Activated CD4-positive, alpha-beta T cell treated with anti-CD3 and anti-CD28 coated beads, Interleukin-2, amount 50 U/mL, for 4 hours (primary cell): ENCODE measurements at places on chromosomes 5 and 9.

GRCh38 chr5:173997331-173997730 lies 8.4 kb downstream of the C5orf47 start:
- no peak for DNase-seq

GRCh38 chr9:95598236-95598635 lies 81.5 kb upstream of the PTCH1 start:
- no peak for DNase-seq

- no peak for DNase-seq
Measured at GRCh38 chr9:93200989-93201334, 17.0 kb downstream of the WNK2 start.

GRCh38 chr9:87420884-87421283 lies 76.8 kb upstream of the DAPK1 start:
- no peak for DNase-seq

- DNase-seq = no peak
Measured at GRCh38 chr5:16082053-16082452, 97.5 kb downstream of the MARCHF11 start.

- no peak for DNase-seq
Measured at GRCh38 chr5:169494941-169495548, 88.5 kb upstream of the SPDL1 start.

- DNase-seq = no peak
Measured at GRCh38 chr5:175872287-175873087, 1.1 kb downstream of the CPLX2 start.
